ENCODE measurements at places on chromosomes 12 and 14. TPM values are rescaled to one million over a fixed set of nuclear protein-coding genes. Genes with fewer than 3 reads are reported as not detected.

CMA1 gene
- total RNA-seq, result not detected

SLCO1C1 gene
- total RNA-seq, result not detected

LRP1-AS gene
- total RNA-seq, result not detected

RNASE1 gene
- total RNA-seq, result 6.4 TPM

POTEM gene
- not detected for total RNA-seq

- no peak overlapping the region for H3K4me3 ChIP-seq
- no peak for DNase-seq
- H3K4me1 ChIP-seq, result no peaks in the 10 kb centered on the region
These were observed 11.2 kb downstream of the ACVR1B start for GRCh38 chr12:51962737-51963136.

- H3K36me3 ChIP-seq, result peaks cover 83% of the 10 kb centered on the region
- no peak overlapping the region for H3K4me3 ChIP-seq
- H3K27me3 ChIP-seq, result no peaks in the 10 kb centered on the region
- H3K27ac ChIP-seq, result no peak overlapping the region
These were observed 31.1 kb downstream of the METAP2 start for GRCh38 chr12:95505039-95505438.

DNA sequence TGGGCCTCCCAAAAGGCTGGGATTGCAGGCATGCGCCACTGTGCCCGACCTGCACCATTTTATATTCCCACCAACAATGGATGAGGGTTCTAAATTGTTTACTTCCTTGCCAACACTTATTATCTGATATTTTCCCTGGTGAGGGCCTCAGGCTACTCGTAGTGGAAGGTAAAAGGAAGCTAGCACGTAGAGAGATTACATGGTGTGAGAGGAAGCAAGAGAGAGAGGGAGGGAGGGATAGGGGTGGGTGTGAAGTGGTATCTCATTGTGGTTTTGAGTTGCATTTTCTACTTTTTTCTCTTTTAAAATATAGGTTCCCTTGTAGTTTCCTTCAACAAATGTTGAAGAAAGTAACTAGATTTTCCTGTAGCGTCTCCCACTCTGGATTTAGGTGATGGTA, 30.9 kb downstream of the MYO1H start:
- no peak overlapping the region for H3K4me3 ChIP-seq
- DNase-seq, result no peak
- 0 out of 3 replicates have a peak, but pooled peaks cover 3% of the 10 kb centered on the region for H3K27me3 ChIP-seq
- no peaks in the 10 kb centered on the region for H3K4me1 ChIP-seq

DNA sequence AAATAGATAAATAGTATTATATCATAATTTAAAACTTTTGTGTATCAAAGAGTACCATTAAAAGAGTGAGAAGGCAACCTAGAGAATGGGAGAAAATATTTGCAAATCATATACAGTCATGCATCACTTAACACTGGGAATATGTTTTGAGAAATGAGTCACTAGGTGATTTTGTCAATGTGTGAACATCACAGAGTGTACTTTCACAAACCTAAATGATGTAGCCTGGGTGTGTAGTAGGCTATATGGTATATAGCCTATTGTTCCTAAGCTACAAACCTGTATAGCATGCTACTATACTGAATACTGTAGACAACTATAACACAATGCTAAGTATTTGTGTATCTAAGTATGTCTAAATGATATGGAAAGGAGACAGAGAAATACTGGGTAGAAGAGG, 48.0 kb upstream of the ARID2 start:
- no peak overlapping the region for H3K27ac ChIP-seq
- H3K4me1 ChIP-seq, result no peaks in the 10 kb centered on the region
- H3K27me3 ChIP-seq, result no peaks in the 10 kb centered on the region
- DNase-seq, result no peak

- no peaks in the 10 kb centered on the region for H3K27me3 ChIP-seq
- no peak overlapping the region for H3K4me3 ChIP-seq
- H3K36me3 ChIP-seq, result no peaks in the 10 kb centered on the region
- no peak for DNase-seq
- H3K27ac ChIP-seq, result no peak overlapping the region
- no peaks in the 10 kb centered on the region for H3K4me1 ChIP-seq
These were observed 235.5 kb upstream of the NPAS3 start for GRCh38 chr14:32703183-32703621.

- no peak within 1 kb of the TSS for H3K27ac ChIP-seq
- no peak for DNase-seq
- no peaks in the 10 kb centered on the region for H3K27me3 ChIP-seq
- H3K4me3 ChIP-seq, result no peak within 1 kb of the TSS
These were observed at the start of gene PTPRO for GRCh38 chr12:15322164-15323061. Gene PTPRO (plus strand): TSS chr12:15322508.

GRCh38 chr12:80936642-80937390, 918 bp downstream of the LIN7A start:
- DNase-seq, result no peak
- H3K27ac ChIP-seq, result no peak overlapping the region
- no peaks in the 10 kb centered on the region for H3K27me3 ChIP-seq
- H3K4me3 ChIP-seq, result no peak overlapping the region
- H3K4me1 ChIP-seq, result no peaks in the 10 kb centered on the region

GRCh38 chr12:79422060-79422812, 268.5 kb downstream of the PAWR start:
- H3K27ac ChIP-seq, result no peak overlapping the region
- H3K4me3 ChIP-seq, result no peak overlapping the region
- no peak for DNase-seq
- H3K36me3 ChIP-seq, result no peaks in the 10 kb centered on the region
- no peaks in the 10 kb centered on the region for H3K27me3 ChIP-seq

DNA sequence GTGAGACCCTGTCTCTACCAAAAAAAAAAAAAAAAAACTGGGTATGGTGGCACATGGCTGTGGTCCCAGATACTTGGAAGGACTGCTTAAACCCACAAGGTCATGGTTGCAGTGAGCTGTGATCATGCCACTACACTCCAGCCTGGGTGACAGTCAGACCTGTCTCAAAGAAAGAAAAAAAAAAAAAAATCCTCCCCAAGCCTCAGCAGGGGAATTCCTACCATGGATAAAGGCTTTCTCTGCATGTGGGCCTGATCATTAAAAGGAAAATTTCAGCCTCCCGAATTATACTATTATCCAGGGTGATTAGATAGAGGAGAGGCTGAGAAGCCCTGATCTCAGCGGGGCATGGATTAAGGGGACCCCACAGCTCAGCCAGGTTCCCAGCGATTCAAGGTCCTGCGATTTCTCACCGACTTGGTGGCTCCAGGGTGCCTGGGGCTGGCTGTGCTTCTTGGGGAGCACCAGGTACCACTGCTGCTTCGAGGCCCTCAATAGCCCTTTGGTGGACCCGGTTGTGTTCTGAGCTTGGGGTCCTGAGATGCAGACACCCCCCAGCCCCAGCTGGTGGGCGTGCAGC, 5.6 kb downstream of the SH2B3 start:
- H3K4me3 ChIP-seq, result no peak overlapping the region
- peaks cover 72% of the 10 kb centered on the region for H3K36me3 ChIP-seq
- no peaks in the 10 kb centered on the region for H3K27me3 ChIP-seq
- no peak for DNase-seq

DNA sequence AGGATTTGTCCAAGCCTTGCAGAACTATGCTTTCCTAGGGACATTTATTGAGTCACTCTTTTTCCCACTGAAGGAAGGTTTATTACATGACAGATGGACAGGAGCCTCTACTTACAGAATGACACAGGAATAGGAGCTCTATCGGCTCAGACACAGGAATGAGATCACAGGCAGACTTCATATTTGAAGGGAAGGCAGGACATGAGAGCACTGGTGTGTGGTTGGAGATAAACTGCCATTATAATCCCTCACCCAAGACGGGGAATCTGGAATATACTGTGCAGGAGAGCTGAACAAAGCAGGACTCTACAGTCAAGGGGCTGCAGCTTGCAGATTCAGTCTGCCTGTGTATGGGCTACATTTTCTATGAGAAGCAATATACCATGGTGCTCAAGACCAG, 26.8 kb upstream of the IL22 start:
- DNase-seq, result no peak
- H3K4me1 ChIP-seq, result no peaks in the 10 kb centered on the region
- H3K36me3 ChIP-seq, result no peaks in the 10 kb centered on the region
- no peak overlapping the region for H3K27ac ChIP-seq
- no peak overlapping the region for H3K4me3 ChIP-seq

- H3K4me1 ChIP-seq, result no peaks in the 10 kb centered on the region
- peak; percentile 27 for DNase-seq
- H3K27ac ChIP-seq, result no peak overlapping the region
- no peaks in the 10 kb centered on the region for H3K27me3 ChIP-seq
- peaks cover 72% of the 10 kb centered on the region for H3K36me3 ChIP-seq
- H3K4me3 ChIP-seq, result no peak overlapping the region
These were observed 14.7 kb downstream of the CPSF6 start for GRCh38 chr12:69254046-69254445.

DNA sequence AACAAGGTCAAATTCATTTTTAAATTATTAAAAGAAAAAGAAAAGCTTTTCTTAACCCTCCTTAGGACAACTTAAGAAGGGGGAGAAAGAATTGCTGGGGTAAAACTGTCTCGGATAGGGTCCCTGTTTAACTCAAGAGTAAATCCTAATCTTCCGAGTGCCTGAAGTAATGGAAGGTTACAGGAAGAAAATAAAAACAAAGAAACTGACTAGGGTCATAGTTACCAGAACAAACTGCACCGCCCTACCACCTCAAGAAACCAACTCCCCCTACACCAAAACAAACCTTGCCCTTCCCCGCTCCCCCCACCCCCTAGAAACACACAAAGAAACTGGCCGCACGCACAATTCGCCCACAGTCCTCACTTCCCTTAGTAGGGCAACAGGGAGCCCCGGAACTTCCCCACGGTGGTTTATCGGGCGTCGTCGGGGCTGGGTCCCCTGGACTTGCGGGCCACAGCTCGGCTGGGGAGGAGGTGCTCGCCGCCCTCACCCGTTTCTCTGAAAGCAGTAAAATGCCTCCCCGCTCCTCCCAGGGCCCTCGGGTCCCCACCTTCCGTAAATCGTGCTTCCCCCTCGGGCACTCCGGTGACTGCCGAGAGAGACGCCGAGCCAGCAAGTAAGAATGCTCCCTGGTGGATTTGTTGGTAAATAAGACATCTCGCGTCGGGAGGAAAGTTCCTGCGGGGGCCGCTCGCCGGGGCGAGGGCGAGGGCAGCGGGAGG, 2.4 kb downstream of the SINHCAF start:
- DNase-seq, result peak; percentile 64
- H3K27ac ChIP-seq, result peak overlapping the region; percentile 88
- H3K4me3 ChIP-seq, result peak overlapping the region; percentile 71
- no peaks in the 10 kb centered on the region for H3K36me3 ChIP-seq
- H3K4me1 ChIP-seq, result peaks cover 23% of the 10 kb centered on the region
- H3K27me3 ChIP-seq, result no peaks in the 10 kb centered on the region

DNA sequence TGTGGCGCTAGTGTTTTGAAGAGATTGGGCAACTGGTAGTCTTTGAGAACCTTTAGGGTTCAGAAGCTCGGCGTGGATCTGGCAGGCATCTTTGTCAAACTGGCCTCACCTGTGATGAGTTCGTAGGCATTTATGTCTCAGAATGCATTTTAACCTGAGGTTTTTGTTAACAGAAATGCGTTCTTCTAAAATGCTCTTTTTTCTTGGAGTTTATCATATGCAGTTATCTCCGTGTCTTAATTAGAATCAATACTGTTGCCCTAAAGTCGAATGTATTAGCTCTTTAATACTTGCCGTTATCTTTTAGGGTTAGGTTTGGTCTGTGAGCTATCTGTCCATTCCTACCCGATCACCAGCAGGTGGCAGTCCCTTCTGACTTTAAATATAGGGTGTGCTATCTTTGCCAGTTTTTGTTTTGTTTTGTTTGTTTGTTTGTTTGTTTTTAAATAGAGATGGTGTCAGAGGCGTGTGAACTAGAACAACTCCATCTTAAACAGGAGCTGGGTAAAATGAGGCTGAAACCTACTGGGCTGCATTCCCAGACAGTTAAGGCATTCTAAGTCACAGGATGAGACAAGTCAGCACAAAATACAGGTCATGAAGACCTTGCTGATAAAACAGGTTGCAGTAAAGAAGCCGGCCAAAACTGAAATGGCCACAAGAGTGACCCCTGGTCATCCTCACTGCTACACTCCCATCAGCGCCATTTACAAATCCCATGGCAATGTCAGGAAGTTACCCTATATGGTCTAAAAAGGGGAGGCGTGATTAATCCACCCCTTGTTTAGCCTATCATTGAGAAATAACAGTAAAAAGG, 1.4 kb downstream of the ATF1 start:
- peak overlapping the region; percentile 99 for H3K27ac ChIP-seq
- peaks cover 7% of the 10 kb centered on the region for H3K36me3 ChIP-seq
- DNase-seq, result peak; percentile 38
- peak overlapping the region; percentile 84 for H3K4me3 ChIP-seq
- peaks cover 18% of the 10 kb centered on the region for H3K4me1 ChIP-seq

DNA sequence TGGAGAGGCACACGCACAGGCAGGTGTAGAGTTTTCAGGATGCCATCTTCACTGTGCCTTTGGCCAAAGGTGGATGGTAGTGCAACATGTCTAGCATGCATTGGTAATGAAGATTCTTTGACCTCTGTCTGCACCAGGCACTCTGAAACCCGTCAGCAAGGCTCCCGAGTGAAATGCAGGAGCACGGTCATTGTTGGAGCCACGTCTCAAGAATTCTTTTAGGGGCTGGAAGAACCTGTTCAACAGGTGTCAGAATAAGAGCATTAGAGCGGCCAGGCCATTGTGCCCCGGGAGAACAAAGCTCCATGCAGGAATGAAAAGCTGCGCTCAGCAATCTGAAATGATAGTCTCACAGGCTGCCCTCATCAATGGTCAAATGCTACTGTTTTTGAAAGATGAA, 40.2 kb upstream of the DICER1 start:
- H3K27me3 ChIP-seq, result peaks cover 3% of the 10 kb centered on the region
- DNase-seq, result no peak
- no peak overlapping the region for H3K27ac ChIP-seq
- H3K36me3 ChIP-seq, result no peaks in the 10 kb centered on the region

GRCh38 chr14:87691042-87691881, 301.7 kb downstream of the GALC start:
- H3K27me3 ChIP-seq, result no peaks in the 10 kb centered on the region
- DNase-seq, result no peak
- no peaks in the 10 kb centered on the region for H3K36me3 ChIP-seq
- H3K27ac ChIP-seq, result no peak overlapping the region

GRCh38 chr14:99463974-99464373, 16.7 kb downstream of the SETD3 start:
- H3K4me3 ChIP-seq, result no peak overlapping the region
- no peaks in the 10 kb centered on the region for H3K27me3 ChIP-seq
- H3K4me1 ChIP-seq, result no peaks in the 10 kb centered on the region
- peaks cover 51% of the 10 kb centered on the region for H3K36me3 ChIP-seq
- no peak for DNase-seq

- DNase-seq, result no peak
- H3K27me3 ChIP-seq, result no peaks in the 10 kb centered on the region
- no peak overlapping the region for H3K27ac ChIP-seq
- H3K36me3 ChIP-seq, result no peaks in the 10 kb centered on the region
- no peaks in the 10 kb centered on the region for H3K4me1 ChIP-seq
These were observed 366.6 kb upstream of the TMEM132C start for GRCh38 chr12:127900386-127900785.

GRCh38 chr14:99816642-99817041, 23.4 kb downstream of the EML1 start:
- no peaks in the 10 kb centered on the region for H3K36me3 ChIP-seq
- no peak overlapping the region for H3K27ac ChIP-seq
- H3K4me3 ChIP-seq, result no peak overlapping the region
- H3K4me1 ChIP-seq, result no peaks in the 10 kb centered on the region

Measured in K562 (cell line).